ENCODE measurements at places on chromosomes 7 and 10.

- DNase-seq, result peak; percentile 87
These were observed 33.0 kb downstream of the WIPF3 start for GRCh38 chr7:29839302-29839701.

- DNase-seq, result no peak
These were observed 89.1 kb upstream of the SMNDC1 start for GRCh38 chr10:110393866-110394265.

GRCh38 chr10:89129911-89130310, 77.2 kb downstream of the CH25H start:
- peak; percentile 70 for DNase-seq

- no peak for DNase-seq
These were observed 16.4 kb upstream of the MICU1 start for GRCh38 chr10:72642318-72642717.

DNA sequence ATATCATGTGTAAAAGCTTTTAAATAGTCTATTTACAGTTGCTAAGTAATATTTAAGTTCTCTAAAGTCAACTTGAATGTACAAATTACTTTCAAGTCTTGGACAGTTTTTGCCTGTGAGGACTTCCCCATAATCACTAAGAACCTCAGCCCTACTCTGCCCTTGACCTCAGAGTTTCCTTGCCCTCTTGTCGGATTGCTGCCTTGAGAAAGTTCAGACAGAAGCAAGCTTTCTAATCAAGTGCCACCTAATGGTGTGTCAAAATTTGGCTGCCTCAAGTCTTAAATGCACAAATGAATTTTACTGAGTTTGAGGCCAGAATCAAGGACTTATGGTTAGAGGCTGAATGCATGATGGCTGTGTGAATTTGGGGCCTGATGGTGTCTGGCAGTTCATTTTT, 88.3 kb upstream of the KAT6B start:
- DNase-seq, result no peak

GRCh38 chr7:5677538-5678294, 103.7 kb downstream of the RNF216 start:
- DNase-seq, result peak; percentile 88

DNA sequence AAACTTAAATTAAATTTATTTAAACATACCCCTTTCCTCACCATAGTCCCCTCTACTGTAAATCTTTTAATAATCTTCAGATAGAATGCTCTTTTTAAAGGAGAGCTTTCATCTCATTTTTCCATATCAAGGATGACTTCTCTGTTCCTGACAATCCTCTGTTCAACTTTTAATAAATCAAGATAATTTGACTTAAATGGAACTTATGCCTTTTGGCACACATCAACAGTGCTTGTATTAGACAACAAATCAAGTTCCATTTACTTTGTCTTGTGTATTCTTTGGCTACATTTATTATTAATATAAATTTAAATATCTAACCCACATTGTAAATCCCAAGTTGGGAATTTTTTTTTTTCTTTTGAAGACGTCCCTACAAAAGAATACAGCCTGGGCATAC, 42.7 kb upstream of the HYAL4 start:
- no peak for DNase-seq

GRCh38 chr7:20577441-20578071, 37.9 kb upstream of the ABCB5 start:
- no peak for DNase-seq

DNA sequence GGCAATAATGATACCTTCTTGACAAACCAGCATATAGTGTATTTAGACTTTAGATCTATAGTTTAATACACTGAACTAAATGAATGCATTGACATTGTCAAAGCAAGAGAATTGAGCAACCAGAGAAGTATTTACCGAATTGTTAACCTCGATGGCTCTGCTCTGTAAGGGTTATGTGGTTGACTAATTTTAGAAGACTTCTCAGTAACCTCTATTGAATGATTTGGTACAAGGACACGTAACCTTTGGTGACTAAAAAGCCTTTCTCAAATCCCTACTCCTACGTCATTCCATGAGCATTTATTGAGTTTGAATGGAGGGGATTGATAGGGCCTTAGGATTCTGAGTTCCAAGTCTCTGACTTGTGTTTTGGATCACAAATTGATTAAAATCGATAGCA, 67.6 kb downstream of the MDFIC start:
- DNase-seq, result no peak

GRCh38 chr10:22976534-22976933, 48.7 kb downstream of the ARMC3 start:
- no peak for DNase-seq

- no peak for DNase-seq
These were observed 46.1 kb upstream of the CACUL1 start for GRCh38 chr10:118800920-118801319.

DNA sequence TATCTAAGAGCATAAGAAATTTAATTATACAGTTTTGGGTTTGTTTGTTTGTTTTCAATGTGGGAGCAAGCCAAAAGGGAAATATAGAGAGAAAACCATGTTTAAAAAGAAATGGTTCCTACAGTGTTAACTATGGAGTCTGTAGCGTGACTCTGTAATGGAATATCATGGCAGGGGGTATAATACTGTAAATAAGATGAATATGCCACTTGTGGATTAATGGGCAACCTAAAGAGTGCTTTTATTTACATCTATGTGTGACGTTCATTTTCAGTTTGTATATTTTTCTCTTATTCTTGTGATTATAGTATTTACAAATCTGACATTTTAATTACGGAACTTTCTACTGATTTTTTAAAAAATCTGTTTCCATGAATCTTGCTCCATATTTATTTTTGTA, 95.9 kb downstream of the POLL start:
- no peak for DNase-seq

DNA sequence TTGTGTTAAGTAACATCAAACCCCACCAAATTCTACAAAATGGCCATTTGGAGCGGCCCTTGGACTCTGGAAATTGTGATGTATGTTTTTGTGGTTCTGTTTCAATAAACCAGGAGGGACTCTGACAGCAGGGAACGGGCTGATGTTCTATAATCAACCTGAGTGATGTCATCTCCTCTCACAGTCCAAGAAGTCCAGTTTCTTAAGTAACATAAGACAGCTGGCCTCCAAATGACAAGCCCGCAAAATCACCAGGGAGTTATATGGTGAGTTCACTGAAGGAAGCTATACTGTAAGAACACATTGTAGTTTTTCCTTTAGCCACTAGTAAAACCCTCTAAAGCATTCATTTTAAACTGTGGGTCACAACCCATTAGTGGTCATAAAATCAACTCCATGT, 34.0 kb downstream of the GOT1 start:
- DNase-seq, result no peak

DNA sequence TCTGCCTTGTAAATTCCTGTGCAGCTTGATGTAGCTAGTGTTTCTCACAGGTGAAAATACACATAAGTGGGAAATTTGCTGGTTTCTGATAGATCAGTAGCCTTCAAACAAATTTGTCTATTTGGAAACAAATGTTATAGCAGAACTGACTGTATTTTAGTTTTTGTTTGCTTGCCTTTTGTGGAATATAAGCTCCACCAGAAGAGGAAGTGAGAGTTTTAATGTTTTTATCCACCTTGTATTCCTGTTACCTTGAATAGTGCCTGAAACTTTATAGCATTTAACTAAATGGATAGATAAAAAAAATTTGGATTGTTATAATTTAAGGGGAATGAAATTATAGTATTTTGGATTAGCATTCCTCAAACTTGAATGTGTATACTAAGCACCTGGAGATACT, 9.8 kb downstream of the WAC start:
- no peak for DNase-seq

DNA sequence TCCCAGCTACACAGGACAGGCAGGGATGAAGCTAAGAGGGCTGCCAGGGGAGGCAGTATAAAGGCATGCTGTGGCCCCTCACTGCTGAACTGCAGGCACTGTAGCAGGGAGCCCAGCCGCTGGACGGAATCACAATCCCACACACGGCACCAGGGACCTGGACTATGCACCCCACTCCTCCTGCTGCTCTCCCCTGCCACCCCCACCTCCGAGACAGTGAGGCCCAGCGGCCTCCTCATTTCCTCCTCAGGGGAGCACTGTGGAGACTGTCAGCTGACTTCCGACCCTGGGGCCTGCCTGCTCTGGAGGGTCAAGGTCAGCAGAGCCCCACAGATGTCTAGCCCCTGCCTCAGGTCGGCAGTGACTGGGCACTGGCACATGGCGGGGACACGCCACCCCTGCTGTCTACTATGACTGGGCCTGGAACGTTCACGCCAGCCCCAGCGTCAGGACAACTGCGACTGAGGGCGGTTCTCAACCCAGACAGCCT, 92.7 kb downstream of the FAM53B start:
- no peak for DNase-seq

- peak; percentile 44 for DNase-seq
These were observed 87.4 kb upstream of the RET start for GRCh38 chr10:42989481-42989921.

- no peak for DNase-seq
These were observed 5.4 kb downstream of the SMC3 start for GRCh38 chr10:110572862-110573261.

DNA sequence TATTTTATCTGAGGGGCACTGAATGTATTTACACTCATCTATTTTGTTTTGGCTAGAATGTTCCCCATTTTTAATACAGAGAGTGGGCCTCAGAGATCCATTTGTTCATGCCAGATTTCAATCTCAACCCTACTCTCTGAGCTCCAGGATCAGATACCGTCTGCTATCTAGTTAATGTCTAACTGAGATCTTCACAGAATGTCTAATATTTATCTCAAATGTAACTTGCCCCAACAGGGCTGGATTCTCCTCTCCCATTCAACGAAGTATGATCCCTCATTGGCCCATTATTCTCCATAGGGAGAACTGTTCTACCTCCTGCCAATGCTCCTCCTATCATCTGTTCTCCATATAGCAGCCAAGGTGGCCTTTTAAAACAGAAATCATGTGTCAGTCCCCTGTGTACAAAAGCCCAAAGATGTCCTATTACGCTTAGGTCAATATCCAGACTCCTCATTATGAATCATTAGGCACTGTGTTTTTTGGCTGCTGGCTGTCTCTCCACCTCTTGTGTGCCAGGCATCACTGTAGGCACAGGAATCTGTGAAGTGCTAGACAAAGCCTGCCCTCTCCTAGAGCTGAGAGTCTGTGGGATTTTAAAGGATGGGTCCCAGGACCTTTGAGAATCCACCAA, 169.3 kb upstream of the AGK start:
- DNase-seq, result no peak

DNA sequence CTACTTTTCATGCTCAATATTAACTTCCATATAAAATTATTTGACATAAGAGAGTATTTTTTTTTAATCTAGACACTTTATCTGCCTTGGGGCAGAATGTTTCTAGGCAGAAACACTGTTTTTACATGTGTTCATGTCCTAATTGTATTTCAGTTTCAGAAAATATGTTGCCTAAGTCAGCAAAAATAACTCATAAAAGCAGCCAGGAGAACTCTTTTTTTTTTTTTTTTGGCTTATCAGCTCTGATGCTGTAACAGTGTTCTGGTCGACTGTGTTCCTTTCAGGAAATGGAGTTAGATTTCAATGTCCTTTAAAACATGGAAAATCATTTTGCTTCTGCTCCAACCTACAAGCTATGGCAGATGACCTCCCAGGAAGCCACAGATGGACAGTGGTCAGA, 63.2 kb upstream of the OPALIN start:
- no peak for DNase-seq

- no peak for DNase-seq
These were observed 152.6 kb downstream of the PKD1L1 start for GRCh38 chr7:47795631-47796030.

GRCh38 chr10:123669886-123670285, 3.7 kb downstream of the GPR26 start:
- DNase-seq, result no peak

GRCh38 chr7:92783260-92784201, 52.8 kb downstream of the CDK6 start:
- no peak for DNase-seq

GRCh38 chr7:86972072-86972471, 87.4 kb downstream of the ELAPOR2 start:
- DNase-seq, result no peak

- DNase-seq, result no peak
These were observed 150.2 kb downstream of the VPS50 start for GRCh38 chr7:93382362-93382761.

GRCh38 chr10:102247734-102248133, 2.4 kb downstream of the GBF1 start:
- DNase-seq, result no peak

DNA sequence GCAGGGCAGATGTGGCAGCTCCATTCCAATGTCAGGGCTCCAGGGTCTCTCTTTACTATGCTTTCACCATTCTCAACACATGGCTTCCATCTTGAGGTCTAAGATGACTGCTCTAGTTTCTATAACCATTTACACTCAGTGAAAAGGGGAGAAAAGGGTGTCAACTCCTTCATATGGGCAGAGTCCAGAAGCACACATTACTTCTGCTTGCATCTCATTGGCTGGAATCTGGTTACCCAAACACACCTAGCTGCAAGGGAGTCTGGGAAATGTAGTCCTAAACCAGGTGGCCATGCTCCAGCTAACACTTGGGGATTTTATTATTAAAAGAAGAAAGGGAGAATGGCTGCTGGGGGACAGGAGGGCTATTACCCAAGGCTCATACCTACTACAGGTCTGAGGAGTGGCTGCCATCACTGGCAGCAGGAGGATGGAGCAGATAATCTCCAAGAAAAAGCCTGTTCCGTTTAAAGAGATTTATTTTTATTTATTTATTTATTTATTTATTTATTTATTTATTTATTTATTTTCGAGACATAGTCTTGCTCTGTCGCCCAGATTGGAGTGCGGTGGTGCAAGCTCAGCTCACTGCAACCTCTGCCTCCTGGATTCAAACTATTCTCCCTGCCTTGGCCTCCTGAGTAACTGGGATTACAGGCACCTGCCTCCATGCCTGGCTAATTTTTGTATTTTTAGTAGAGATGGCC, 29.1 kb upstream of the LBX1 start:
- DNase-seq, result no peak

GRCh38 chr10:35194906-35195305, 68.3 kb downstream of the CREM start:
- no peak for DNase-seq

GRCh38 chr7:30285536-30286284, 1.3 kb downstream of the ZNRF2 start:
- DNase-seq, result no peak

DNA sequence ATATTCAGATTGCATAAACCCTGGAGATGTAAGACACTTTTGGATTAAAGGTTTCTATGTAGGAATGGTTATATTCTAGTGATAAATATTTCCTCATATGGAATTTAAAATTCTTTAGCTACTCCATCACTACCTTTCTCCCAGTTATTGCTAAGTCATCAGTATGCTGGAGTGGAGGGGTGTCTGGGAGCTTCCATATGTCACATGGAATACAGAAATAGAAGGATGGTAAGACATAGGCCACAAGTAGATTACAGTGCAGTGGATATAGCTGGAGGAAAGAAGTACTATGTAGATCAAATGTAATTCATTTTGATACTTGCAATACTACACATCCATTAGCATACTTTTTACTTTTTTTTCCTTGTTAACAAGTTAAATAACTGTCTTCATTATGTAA, 428.4 kb downstream of the ARL4A start:
- DNase-seq, result no peak

GRCh38 chr7:132755538-132756483, 179.5 kb upstream of the PLXNA4 start:
- no peak for DNase-seq
